ENCODE measurements at places on chromosomes 16 and 17.

GRCh38 chr17:36182176-36183000 lies 6.0 kb upstream of the TBC1D3B start:
- no peak for DNase-seq

DNA sequence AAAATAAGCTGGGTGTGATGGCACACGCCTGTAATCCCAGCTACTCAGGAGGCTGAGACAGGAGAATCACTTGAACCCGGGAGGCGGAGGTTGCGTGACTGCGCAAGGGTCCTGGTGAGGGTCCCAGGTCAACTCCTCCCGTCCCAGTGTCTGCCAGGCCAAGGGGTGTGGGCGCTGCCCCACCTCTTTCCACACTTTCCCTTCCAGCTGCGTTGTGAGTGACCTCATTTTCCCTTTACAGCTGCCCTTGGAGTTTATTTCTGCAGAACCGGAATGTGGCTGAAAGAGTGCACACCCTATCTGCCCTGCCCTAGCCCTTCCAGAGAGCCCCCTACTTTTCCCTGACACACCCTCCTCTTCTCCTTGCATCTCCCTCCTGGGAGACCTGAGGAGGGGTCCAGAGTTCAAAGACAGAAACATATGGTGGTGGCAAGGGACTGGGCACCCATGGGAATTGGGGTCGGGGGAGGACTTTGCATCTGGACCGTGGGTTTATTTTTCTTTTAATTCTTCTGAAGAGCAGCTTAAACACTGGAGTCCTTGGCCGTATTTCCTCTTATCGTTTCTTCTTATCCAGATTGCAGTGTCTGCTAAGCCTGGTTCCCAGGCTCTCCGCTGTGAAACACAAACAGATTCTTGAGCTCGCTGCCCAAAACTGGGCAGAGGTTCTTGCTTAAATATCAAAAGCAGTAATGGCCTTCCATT lies 20.9 kb downstream of the MRC2 start:
- DNase-seq, result no peak

DNA sequence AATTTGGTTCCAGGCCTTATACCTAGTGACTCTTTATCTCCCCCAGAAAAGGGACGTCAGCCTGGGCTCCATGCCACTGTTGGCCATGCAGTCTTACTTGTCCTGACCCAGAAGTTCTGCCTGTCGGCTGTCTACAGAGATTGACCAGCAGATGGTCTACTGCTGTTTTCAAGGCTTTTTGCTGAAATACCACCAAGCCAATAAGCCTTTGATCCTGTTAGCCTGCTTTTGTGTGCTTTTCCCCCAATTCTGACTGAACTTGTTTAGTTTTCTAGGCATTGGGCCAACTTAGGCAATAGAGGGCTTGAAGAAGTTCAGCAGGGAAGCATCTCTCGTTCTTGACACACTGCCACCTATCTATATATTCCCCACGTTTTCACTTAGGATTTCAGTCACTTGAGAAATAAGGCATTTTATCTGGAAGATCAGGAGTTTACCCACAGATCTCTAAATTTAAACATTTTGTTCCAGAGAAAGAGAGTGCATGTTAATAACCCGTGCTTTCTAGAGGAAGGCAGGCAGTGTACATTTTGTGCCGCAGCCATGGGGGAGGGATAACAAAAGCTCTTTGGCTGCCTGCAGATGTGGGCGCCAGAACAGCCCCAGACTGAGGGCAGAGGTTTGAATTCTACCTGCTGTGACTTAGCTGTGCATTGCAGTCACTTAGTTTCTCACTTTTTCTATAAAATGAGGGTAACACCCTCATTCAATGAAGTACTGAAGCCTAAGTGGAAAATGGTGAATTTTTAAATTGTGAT lies 12.3 kb upstream of the CARMIL2 start:
- DNase-seq, result no peak

GRCh38 chr16:75860326-75861053 lies 134.2 kb upstream of the CPHXL start:
- DNase-seq, result no peak

DNA sequence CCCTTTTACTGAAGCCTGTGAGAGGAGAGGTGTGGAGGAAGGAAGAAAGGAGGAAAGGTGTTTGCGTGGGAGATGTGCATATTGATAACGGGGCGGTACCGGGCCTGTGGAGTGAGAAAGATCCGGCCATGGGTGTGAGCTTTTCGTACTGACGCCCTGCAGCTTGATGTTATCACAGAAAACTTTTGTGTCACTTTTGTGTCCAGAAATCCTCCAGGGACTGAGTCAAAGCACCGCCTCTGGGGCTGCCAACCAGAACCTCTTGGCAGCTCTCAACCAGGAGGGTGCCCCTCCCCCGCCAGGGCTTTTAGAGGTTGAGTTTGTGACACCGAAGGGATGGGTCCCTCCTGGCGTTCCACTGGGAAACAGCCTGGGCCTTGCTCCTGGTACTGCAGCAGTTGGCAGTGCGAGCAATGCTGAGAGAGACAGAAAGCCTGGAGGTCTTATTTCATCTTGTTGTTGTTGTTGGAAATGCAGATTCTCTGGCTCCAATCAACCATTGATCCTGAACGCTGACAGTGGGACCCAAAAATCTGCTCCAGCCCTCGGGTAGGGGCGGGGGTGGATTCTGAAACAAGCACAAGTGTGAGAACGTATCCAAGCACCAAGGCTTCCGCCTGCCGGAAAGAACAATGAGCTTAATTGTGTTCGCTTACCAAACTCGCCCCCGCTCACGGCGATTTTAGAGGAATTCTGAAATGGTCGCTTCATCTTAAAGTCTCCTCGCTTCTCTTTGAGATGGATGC lies 65.0 kb downstream of the CRISPLD2 start:
- no peak for DNase-seq

Data from CD4-positive, alpha-beta T cell treated with Interleukin-17A for 4 hours (primary cell).